ENCODE measurements at places on chromosomes 16 and 17.

DNA sequence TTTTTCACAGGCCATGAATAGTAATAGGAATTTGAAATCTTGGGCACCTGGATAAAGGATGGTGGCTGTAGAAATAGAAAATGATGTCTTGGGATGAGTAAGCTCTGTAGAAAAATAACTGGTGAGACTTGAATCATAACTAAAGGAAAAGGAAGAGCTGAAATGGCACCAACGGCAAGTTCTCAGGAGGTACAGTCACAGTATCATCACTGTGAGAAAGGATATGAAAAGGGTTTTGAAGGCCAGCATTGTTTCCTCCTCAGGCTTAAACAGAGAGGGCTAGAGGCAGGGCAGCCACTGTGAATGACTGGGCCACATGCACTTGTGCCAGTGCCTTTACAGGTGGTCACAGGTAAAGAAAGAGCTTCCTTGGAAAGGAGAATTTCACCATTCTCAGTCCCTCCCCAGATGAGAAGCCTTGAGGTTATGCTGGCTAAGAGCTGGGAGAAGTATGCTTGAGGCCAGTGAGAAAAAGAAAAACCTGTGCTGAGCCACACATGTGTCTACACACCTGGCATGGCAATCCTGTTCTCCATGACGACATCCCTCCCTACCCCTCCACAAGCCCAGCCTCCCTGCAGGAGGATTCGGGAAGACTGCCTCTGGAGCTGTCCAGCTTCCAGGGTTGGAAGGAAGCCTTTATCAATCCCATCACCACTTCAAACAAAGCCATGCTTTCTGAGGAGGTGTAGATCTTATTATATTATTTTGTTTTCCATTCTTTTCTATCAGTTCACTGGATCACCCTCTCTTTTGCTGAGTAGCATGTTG lies 3.8 kb upstream of the ANKFN1 start:
- DNase-seq, result no peak

DNA sequence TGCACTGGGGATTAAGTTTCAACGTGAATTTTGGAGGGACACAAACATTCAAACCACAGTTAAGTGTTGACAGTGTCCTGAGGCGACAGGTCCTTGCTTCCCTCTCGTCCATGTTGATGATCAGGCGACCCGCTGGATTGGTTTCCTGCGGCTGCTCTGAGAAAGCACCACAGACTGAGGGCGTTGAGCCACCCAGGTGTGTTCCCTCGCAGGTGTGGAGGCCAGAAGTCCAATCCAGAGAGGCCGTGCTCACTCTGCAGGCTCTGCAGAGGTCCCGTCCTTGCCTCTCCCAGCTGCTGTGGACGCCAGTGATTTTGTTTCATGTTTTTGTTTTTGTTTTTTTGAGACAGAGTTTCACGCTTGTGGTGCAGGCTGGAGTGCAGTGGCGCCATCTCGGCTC lies 22.4 kb upstream of the CBX2 start:
- no peak for DNase-seq

DNA sequence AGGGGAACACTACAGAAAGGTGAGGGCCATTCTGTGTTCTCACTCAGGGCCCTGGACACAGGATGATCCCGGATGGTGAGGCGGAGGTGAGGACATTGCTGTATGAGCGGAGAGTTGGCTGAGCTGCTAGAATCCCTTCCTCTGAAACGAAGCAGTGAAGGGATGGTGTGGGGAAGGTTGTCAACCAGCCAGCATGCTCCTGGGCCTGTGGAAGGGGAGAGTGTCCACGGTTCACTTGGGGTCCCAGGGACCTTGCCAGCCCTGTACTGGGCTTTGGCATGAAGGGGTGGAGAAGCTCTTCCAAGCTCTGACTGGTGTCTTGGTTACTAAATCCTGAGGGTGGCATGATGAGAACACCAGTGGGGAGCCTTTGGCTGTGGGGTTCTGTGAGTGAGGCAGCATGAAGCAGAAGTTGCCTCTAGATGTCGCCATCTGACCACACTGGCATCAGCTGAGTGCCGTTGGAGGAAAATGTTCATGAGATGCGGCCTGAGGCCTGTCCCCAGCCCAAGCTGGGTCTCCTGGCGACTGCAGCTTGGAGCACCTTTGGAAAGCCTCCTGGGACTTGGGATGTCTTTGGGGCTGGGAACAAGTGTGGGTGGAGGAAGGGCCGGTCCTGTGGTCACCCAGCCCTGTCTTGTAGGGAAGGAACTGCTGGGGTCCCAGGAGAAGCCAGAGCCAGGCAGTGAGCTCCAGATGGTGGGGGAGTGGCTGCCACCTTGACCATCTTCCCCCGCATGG lies 14.8 kb downstream of the PDP2 start:
- peak; percentile 64 for DNase-seq

GRCh38 chr16:78434401-78434800 lies 334.9 kb downstream of the WWOX start:
- no peak for DNase-seq

DNA sequence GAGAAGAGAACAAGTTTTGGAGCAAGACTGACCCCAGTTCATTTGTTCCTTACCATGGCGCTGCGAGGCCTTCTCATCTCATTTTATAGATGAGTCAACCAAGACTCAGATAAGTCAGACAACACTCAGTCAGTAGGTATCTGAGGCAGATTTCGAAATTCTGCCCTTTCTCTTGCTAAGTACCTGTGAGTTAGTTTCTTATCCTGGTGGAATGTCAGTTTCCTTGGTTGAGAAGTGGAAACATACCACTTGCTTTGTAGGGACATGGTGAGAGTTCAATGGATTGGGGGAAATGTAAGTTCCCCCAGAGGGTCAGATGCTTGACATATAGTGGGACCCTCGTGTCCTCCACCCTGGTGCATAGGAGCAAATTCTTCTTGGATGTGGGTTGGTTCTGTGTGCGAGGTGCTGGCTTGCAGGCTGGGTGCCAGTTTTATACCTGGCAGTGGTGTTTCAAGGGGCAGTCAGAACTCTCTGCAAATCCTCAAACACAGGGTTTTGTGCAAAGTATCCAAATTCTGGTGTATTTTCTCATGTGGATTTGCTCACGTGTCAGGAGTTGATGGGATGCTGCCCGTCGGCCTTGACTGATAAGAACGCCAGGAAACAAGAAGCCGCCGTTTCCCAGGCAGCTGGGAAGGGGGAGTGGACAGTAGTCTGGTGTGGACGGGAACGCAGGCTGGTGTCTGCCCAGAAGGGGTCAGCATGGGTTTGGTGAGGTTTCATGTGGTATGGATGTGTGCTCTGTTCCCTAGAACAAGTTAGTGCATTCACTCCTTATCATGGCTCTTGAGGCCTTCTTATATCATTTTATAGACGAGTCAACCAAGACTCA lies 61.1 kb upstream of the CIBAR2 start:
- DNase-seq, result no peak

- DNase-seq, result no peak
Measured at GRCh38 chr16:12126091-12126806, 149.7 kb downstream of the SNX29 start.

GRCh38 chr17:75498726-75499213 lies 16.6 kb downstream of the CASKIN2 start:
- DNase-seq, result no peak

DNA sequence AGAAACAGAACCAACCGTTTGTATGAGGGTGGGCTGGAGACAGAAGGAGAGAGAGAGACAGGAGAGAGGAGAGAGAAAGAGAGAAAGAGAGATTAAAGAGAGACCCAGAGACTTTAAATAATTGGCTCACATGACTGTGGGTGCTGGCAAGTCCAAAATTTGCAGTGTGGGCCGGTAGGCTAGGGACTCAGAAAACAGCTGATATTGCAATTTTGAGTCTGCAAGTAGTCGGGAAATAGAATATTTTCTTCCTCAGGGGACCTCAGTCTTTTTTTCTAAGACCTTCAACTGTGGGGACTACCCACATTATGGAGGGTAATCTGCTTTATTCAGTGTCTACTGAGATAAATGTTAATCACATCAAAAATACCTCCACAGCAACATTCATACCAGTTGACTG lies 1439.0 kb downstream of the CDH11 start:
- no peak for DNase-seq

DNA sequence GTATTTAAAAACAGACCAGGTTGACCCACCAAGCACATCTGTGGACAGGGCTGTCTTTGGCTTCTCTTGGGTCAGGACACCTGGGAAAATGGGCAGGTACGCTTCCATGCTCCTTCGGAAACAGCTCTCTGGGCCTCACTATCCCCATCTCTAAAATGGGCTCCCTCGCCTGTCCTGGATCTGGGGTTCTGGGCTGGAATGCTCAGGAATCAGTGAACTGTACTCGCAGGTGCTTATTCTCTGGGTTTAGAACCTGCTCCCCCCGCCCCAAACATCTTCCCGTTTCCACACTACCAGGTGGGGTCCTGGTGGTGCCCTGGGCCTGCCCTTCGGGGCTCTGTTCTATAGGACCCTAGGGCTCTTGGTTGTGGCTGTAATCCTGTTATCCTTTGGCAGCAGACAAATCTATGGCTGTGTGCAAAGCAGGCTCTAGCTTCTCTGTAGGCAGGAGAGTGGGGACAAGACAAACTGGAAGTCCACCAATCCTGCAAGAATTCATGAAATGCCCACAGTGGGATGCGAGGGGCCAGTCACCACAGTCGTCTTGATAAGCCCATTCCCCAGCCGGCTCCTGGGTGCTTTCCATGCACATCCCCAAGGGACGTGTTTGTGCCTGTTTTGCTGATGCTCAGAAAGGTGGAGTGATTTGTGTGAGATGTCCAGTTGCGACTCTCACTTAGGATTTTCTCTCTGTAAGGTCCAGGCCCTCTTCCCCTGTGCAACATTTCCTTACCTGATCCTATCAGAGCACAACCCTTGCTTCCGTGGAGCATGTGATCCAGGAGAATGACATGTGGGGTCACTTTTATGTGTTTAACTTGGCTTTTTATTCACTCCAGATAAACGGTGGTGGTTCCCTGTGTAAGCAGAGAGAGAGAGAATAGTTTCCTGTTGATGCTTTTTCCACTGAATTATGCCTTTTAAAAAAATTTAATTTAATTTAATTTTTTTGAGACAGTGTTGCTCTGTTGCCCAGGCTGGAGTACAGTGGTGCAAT lies 37.2 kb downstream of the HAPSTR1 start:
- DNase-seq, result no peak

GRCh38 chr16:55386534-55387296 lies 62.7 kb downstream of the IRX6 start:
- no peak for DNase-seq

GRCh38 chr17:44646280-44646679 lies 10.0 kb upstream of the MEIOC start:
- no peak for DNase-seq

DNA sequence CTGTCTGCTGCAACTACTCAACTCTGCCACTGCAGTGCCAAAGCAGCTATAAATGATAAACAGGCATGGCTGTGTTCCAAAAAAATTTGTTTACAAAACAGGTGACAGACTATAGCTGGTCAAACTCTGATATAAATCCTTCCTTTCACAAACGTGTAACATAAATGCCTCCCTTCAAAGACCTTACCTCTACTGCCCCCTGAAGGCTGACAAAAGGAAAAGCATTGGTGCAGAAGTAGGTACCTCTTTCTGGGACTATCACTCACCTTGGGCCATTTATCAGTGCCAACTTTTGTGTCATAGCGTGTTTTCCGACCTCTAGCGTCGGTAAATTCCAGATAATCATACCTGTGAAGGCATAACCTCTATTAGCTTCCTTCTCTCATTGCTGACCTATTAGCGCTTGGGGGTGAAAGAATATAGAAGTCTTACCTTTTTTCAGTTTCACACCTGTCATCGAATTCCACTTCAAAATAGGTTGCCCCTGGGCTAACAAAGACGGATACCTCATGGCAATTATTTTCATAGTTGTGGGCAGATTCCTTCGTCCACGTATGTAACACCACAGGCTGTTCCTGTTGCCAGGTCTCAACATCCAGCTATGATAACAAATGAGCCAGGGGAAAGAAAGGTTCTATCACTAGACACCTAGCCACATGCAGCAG lies 67.9 kb downstream of the ZZEF1 start:
- DNase-seq, result no peak

GRCh38 chr17:66345264-66345663 lies 42.9 kb downstream of the PRKCA start:
- DNase-seq, result no peak

GRCh38 chr17:8022360-8023003 lies 16.4 kb upstream of the ALOX15B start:
- no peak for DNase-seq

GRCh38 chr17:65900216-65900615 lies 291.7 kb downstream of the CEP112 start:
- DNase-seq, result no peak

DNA sequence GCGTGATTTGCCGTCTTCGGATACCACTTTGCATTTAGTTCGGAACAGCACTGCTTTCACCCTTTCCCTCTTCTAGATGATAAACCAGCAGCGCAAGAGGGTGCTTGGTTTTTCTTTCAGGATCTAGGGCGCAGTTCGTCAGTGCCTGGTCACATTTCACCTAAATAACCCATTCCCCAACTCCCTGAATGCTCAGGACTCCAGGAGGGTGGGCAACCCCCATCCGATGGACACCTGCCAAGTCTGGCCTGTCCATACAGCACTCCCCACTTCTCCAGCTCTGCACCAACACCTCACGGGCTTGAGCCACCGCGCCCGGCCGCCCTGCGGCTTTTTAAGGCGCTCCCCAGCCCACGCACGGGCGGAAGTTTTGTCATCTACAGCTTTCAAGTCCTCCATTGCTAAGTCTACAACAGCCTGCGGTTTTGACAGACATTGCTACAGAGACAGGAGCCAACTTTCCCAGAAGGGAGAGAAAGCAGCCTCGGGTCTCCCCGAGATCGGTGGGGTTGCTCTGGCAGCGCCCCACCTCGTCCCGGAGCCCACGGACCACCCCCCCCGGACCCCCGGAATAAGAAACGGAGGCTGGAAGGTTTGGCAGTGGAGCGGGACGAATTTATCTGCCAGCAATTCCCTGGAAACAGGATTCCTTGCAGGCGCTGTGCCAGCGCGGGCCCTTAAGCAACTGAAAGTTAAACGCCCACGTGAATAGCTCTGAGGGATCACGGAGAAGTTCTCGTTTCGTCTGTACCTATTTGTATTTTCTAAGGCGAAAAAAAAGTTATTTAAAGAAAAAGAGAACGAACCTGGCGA lies 38.6 kb upstream of the SLFN13 start:
- peak; percentile 73 for DNase-seq

DNA sequence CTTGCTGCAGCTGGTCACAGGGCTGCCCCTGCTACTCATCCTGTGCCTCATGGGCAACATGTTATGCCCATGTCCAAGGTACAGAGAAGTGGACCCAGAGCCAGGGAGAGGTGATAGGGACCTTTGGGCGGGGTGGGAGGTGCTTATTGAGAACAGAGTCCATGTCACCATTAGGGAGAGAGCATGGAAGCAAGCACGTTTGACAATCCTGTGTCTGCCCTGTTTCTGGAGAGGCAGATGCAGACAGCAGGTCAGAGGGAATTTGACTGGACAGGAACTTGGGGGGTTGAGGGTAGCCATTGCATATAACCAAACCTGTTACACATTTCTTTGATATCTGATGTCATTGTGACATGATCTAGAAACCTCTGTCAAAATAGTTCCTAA lies 14.3 kb upstream of the ARL4D start:
- DNase-seq, result no peak

Data from CD4-positive, alpha-beta T cell treated with Interleukin-4 for 1 hour (primary cell).